ENCODE measurements at places on chromosomes 6 and 20.

DNA sequence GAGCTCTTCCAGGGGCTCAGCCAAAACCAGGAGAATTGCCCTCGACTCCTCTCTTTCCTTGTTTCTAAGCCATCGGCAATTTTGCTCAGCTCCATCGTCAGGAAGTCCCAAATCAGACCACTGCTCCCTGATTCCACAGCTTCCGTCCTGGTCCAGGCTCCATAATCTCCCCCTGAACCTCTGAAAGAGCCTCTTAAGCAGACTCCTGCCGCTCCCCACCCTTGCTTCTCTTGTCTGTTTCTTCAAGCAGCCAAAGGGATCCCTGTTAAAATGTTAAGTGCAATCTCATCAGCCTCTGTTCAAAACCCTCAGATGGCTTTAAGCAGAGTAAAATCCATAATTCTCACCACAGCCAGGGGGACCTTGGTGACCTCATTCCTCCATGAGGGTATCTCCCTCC, 244.7 kb upstream of the SPTLC3 start:
- no peak for DNase-seq

- DNase-seq = no peak
These were observed 56.8 kb downstream of the EYA2 start for GRCh38 chr20:46951405-46951804.

GRCh38 chr6:90643381-90643780, 56.5 kb upstream of the MAP3K7 start:
- no peak for DNase-seq

GRCh38 chr20:60306551-60306950, 348.3 kb downstream of the CDH26 start:
- DNase-seq = no peak

- DNase-seq = no peak
These were observed 3.8 kb downstream of the PDRG1 start for GRCh38 chr20:31948008-31948407.

GRCh38 chr6:30603961-30604360, 13.1 kb downstream of the PPP1R10 start:
- DNase-seq = no peak

DNA sequence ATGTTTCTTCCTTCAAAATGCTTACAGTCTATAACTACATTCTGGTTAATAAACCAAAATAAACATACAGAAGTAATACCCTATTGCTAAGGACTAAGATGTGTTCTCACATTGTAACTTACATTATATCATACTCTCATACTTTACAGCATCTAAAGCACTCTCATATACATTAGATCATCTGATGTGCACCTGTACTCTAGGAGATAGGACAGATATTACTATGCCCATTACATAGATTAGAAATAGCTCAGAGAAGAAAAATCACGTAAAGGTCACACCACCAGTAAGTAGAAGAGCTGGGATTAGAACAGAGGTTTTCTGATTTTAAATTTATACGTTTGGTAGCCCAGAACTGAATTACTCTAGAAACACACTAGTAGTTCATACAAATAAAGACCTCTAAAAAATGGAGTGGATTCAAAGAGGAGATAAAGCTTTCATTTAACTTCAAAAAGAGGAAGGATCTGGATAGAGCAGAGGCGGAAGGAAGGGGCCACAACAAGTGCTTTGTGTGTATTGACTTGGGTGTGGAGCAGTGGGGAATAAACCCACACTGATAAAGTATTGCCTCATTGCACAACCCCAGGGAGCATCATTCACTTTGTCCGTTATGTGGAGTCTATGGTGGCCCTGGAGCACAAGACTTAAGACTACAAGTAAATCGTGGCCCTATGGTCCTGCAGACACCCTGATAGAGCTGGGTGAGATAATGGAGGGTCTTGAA, 30.9 kb downstream of the SLC2A12 start:
- no peak for DNase-seq

All from activated CD8-positive, alpha-beta memory T cell treated with anti-CD3 and anti-CD28 coated beads for 1 hour (primary cell).